ENCODE measurements at places on chromosomes 5 and 9.
A peak's percentile ranks its signal among the peaks of the same experiment; 100 is the strongest.

- DNase-seq = no peak
Observed at GRCh38 chr9:107948086-107948485, 458.5 kb upstream of the KLF4 start.

DNA sequence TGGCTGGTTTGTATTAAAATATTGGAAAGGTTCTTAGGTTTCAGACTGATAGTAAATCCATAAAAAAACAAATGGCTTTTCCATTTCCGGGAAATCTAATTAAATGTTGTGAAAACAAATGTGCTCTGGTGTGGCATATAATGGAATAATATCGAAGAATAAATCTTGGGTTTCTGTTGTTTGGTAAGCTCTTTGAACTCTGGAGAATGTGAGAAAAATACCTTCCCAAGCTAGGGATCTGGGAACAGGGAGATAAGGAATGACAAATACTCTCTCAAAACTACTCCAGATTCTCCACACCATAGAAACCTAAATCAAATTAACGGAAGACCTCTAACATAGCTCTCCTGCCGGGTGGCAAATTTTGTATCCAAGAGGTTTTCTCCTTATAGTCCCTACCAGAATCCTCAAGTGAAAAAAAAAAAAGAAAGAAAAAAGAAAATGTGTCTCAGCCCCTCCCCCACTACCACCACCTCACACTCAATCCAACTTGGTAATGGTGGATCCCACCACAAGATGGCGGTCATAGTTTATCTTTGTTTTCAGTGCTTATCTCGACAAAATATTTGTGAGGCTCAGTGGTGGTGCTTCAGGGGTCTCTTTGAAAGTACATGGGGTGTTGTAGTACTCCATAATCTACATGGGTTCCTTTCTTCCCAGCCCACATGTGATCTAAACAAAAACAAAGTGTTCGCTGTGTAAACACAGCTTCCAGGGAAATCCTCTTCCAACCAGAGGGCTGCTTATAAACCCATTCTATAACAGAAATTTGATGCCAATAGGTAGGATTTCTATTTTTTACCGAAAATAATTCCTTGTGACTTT lies 54.5 kb upstream of the FST start:
- DNase-seq = peak; percentile 46

GRCh38 chr9:124818431-124819281 lies 34.6 kb upstream of the WDR38 start:
- peak; percentile 61 for DNase-seq

- no peak for DNase-seq
Observed at GRCh38 chr5:180335614-180336233, 17.4 kb downstream of the GFPT2 start.

DNA sequence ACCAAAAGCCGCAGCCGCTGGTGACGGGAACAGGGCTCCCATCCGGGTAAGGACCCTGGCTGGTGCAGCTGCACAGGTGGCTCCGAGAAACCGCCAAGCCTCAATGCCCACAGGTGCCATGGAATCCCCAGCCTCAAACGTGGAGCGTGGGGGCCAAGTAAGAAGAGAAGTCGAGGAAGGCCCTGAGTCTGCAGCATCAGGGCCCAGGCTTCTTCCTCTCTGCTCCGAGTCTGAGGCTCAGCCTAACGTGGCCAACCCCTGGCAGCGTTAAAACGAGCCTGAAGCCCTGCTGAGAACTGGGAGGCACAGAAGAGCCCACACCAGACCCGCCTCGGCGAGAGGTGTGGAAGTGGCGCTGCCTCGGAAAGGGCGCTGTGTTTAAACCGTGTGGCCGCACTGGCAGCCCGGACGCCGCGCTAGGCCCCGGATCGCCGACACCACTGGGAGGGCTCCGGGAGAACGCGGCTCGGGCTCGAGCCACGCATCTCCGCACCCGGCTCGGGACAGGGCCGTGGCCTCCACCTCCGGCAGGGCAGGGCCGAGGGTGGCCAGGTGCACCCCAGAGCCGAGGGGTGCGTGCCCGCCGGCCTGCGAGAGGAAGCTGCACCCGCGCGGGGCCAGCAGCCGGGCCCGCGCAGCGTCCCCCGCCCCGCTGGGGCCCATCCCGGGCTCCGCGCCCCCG lies 730 bp downstream of the ZMYND19 start:
- DNase-seq = no peak

DNA sequence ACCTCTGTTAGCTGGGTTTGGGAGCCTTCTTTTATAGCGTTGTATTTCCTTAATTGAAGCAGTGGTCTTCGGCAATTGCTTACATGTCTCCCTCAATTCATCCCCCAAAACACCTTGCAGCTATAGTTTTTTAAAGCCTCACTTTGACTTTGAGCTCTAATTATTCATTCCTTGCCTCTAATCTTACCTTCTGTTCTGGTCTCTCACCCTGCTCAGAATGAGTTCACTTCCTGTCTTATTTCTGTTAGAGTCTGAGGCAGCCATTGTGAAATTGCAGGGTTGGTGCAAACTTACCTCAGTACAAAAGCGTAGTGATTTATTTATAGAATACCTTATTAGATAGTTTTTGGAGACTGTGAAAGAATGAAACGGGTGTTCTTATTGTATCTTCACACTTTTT lies 35.0 kb downstream of the AOPEP start:
- DNase-seq = no peak

DNA sequence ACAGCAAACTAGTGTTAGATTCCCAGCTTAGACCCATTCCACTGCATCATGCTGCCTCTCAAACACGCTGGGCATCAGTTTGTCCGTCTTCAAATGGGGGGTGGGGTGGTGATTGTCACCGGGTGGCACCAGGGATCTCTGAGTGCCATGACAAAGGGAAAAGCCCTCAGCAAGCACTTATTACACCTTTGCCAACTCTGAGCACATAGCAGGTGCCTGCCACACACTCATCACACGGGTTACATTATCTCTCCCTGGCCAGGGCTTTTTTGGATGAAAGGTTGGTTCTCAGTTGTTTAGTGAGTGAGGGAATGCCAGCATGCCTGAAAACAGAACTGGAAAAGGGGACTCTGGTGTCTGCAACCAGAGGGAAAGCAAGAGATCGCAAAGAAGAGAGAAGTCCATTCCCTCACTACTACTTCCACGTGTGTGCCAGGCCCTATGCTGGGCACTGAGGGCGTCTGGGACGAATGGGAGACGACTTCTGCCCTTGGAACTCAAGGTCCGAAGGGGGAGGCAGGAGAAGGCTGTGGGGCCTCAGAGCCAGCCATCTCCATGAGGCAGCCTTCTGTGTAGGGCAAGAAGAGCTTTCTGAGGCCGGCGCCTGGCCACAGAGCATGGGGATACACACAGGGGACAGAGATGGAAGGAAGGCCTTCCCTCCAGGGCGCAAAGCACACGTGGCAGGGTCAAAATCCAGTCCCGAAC lies 48.9 kb downstream of the PAX5 start:
- DNase-seq = no peak

- no peak for DNase-seq
Observed at GRCh38 chr9:127496974-127497373, 45.7 kb downstream of the LRSAM1 start.

DNA sequence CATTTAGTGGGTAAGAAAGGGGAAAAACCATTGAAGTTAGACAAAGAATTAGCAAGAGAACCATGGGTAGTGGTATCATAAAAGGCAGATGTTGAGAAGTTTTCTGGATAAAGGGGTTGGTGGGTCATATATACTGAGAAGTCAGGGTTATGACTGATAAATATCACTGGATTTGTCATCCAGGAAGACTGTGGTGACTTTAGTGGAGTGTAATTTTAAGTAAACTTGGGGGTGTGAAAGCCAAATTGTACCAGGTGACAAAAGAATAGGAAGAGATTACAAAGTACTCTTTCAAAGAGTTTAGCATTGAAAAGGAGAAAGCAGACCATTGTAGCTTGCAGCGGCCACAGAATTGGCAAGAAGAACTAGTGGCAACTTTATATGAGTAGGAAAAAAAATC lies 315.2 kb upstream of the DMAC1 start:
- DNase-seq = no peak

- DNase-seq = peak; percentile 94
Observed at GRCh38 chr9:110031511-110032173, 176.3 kb downstream of the C9orf152 start.

GRCh38 chr5:96569770-96570169 lies 92.4 kb upstream of the CAST start:
- DNase-seq = no peak

- DNase-seq = no peak
Observed at GRCh38 chr5:77280036-77280435, 69.6 kb downstream of the PDE8B start.

DNA sequence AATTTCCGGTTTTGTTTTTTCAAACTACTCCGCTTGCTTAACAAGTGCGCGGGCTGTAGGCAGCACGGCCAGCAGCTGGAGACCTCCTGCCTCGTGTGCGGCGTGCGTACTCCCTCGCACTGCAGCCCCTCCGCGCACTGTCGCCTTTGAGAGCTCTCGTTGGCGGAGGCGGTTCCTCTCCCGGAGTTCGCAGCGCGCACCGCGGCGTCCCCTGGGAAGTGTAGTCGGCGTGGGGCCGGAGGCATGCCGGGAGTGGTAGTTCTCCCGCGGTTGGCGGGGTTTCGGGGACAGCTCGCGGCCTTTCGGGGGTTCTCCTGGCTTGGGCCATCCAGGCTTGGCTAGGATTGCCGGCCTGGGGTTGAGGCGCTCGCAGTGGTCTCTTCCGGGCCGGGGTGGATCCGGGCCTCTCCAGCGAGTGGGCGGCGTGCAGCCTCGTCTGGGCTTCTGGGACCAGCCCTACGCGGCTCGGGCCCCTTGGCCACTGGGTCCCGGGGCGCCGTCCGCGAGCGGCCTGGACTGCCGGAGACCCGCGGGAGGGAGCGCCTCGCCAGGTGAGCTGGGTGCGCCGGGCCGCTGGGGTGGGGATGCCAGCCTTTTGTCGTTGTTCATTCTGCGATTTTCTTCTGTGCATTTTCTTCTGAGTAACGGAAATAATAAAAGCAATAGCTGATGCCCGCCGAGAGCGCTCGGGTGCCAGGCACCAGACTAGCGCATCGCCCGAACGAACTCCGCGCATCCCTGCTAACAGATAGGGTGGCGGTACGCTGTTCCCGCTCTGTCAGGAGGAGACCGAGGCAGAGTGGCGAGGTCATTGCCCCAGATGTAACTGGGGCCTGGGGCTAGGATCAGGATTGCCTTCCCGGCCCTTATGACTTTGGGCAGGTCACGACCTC lies at the start of gene ZNF354C:
Gene ZNF354C (plus strand): TSS at position 258 of the 893 bp plus-strand sequence. CDS start 1,696 bp downstream, outside the sequence.
- no peak for DNase-seq

- DNase-seq = peak; percentile 70
Observed at GRCh38 chr9:127917603-127918002, 762 bp upstream of the ST6GALNAC4 start.

DNA sequence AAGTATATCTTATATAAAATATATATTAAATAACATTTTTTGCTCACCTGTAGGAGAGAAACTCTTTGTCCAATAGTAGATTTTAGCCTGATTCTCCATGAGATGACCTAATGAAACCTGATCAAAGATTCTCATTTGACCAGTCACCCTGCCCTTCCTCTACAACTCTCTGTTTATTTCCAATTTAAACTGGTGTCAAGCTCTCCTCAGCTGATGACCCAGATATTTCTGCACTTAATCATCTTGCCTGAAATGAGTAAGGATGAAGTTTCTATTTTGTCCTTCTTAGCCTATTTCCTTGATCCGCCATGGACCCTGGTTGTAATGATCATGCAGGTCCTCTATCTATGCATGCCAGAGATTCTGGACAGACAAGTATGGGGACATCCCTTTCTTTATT lies 179.3 kb upstream of the FGF10 start:
- DNase-seq = peak; percentile 6

- no peak for DNase-seq
Observed at GRCh38 chr9:113350937-113351336, 1.6 kb downstream of the BSPRY start.

GRCh38 chr5:109852371-109853155 lies 162.8 kb downstream of the MAN2A1 start:
- DNase-seq = no peak

GRCh38 chr5:98604721-98605425 lies 168.6 kb upstream of the RGMB start:
- no peak for DNase-seq

DNA sequence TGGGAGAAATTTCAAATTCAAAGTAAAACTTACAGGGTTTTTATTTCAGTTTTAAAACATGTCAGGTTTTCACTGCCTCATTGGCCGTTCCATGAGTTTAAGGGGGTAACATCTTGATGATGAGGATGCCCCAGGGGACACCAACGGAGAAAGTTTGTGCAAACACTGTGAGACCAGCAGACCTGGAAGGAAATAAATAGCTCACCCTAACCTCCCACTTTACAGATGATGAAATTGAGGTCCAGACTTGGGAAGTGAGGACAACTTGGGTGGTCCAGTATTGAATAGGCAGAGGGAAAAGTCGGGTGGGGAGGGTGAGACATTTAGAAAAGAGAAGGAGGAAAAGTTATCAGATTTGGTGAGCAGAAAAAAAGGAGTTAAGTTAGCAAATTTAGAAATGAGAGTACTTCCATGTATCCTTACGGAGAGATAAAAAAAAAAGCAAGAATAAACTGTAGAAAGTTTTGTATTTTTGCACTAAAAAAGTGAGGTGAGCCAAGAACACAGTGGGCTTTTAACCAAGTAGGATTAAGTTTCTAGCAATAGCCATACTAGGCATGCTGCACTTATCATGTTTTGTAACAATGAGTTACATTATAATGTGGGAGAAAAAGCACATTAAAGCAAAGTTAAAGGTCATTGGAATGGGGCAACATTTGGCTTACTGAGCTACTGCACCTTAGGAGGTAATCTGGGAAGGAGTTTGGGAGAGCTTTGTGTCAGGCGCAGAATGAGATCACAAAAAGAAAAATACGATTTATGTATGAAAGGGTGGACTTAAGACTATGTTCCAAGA lies 125.1 kb downstream of the GAS1 start:
- no peak for DNase-seq

GRCh38 chr5:75847561-75848021 lies 130.4 kb upstream of the POC5 start:
- DNase-seq = no peak

DNA sequence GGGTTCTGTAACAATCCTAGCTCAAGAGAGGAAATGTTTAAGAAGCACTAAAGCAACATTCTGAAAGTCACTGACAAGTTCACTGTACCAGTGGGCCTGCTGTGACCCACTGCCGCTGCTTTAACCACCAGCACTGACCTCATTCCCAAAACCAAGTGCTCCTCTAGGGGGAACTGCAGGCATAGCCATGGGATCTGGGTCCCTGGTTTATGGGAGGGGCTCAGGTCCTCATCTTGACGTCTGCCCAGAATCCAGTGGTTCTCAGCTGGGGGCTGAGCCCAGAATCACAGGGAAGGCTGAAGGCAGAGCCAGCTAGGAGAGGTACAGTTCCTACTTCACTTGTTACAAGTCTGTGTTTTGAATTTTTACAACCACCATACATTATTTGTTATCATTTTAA lies 36.1 kb upstream of the SLC2A8 start:
- no peak for DNase-seq

All from RKO (cell line).